ENCODE measurements at places on chromosomes 3 and 15.

DNA sequence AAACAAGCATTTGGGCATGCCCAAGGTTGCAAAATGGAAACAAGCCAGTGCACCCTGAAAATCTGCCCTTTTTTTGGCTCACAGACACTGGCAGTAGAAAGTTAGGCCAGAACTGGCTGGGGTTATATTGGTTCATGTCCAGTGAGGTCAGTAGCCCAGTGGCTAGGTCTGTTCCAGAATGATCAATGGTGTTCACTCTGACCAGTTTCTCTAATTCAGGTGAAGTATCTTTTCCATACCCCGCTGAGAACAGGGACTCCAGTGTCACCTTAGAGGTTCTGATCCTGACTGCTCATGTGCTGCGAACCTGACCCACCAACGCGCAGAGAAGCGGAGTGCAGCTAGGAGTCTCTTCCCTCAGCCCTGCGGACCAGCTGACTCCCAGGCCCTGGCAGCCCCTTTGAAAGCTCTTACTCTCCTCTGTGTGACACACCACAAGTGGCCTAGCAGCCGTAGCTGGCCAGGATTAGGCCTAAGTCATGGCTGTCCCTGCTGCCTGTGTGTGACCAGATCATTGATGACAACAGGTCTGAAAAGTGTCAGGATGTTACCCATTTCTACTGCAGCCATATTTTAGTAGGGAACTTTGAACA is 123.5 kb downstream of the GHSR start:
- no peaks in the 10 kb centered on the region for H3K27me3 ChIP-seq
- no peak for DNase-seq
- H3K36me3 ChIP-seq = no peaks in the 10 kb centered on the region
- H3K4me3 ChIP-seq = no peak overlapping the region
- no peak overlapping the region for H3K27ac ChIP-seq

- H3K4me1 ChIP-seq = no peaks in the 10 kb centered on the region
- H3K4me3 ChIP-seq = no peak overlapping the region
- no peaks in the 10 kb centered on the region for H3K27me3 ChIP-seq
- no peak overlapping the region for H3K27ac ChIP-seq
Observed at GRCh38 chr15:65731926-65732325, 60.2 kb downstream of the DENND4A start.

DNA sequence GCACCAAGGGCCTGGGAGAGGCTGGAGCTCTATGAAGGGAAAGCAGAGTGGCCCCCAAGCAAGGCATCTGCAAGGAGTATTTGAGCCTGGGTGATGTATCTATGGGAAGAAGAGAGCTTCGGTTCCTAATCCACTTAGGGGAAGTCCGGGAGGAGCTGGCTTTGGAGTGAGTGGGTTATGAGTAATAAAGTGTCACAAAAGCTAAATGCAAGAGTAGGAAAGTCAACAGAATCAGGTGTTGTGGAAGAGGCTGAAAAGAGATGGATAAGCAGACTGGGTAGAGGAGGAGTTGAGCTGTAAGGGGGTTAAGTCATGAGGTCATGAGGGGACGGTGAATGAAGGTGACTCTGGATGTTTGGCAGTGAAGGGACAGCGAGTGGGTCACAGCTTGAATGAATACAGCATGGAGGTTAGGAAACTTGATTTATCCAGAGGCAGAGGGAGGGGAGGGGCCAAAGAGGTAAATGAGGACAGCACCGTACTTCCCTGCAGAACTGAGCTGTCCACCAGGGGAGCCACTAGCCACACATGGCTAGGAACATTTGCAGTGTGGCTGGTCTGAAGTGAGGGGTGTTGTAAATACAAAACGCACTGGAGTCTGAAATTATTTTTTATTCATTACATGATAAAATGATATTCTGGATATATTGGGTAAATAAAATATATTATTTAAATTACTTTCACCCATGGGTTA is 83.3 kb downstream of the ADCY5 start:
- no peaks in the 10 kb centered on the region for H3K4me1 ChIP-seq
- peaks cover 4% of the 10 kb centered on the region for H3K27me3 ChIP-seq
- no peak for DNase-seq
- no peak overlapping the region for H3K27ac ChIP-seq
- H3K4me3 ChIP-seq = no peak overlapping the region

DNA sequence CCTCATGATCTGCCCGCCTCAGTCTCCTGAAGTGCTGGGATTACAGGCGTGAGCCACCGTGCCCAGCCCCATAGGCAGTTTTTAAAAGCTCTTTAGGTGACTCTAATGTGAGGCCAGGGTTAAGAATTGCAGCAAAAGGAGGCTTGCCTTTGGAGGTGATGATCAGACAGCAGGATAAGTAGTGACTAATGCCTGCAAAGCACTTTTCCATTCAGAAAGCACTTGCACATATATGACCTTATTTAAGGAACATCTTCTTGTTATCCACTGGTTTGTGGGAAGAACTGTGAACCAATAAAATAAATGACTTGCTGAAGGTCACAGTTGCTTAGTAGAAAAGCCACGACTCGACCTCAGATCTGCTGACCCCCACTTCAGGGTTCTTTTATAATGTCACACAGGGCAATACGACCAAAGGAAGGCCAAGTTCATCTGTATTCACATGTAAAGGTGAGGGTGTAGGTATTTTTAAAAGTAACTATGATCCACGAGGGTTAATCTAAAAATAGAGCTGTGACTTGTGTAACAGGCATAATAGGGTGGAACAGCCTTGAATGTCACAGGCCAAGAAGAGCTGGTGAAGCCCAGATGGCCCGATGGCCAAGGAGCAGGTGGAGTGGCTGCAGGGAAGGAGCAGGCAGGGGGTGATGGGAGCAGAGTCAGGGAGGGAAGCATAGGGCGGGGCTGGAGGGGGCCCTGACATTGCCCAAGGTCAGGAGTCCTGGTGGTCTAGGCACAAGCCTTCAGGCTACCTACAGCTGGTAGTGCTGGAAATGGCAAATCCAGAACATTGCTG is 24.4 kb downstream of the LARP6 start:
- no peak for DNase-seq
- H3K36me3 ChIP-seq = no peaks in the 10 kb centered on the region
- no peaks in the 10 kb centered on the region for H3K4me1 ChIP-seq
- H3K27me3 ChIP-seq = peaks cover 7% of the 10 kb centered on the region

GRCh38 chr3:52155912-52156311 is 1.7 kb upstream of the POC1A start:
- H3K27ac ChIP-seq = no peak overlapping the region
- no peaks in the 10 kb centered on the region for H3K36me3 ChIP-seq
- peak; percentile 52 for DNase-seq

- H3K27me3 ChIP-seq = peaks cover 17% of the 10 kb centered on the region
- DNase-seq = no peak
- H3K27ac ChIP-seq = no peak overlapping the region
- no peaks in the 10 kb centered on the region for H3K4me1 ChIP-seq
- H3K4me3 ChIP-seq = no peak overlapping the region
Observed at GRCh38 chr15:48365575-48365974, 34.3 kb downstream of the DUT start.

DNA sequence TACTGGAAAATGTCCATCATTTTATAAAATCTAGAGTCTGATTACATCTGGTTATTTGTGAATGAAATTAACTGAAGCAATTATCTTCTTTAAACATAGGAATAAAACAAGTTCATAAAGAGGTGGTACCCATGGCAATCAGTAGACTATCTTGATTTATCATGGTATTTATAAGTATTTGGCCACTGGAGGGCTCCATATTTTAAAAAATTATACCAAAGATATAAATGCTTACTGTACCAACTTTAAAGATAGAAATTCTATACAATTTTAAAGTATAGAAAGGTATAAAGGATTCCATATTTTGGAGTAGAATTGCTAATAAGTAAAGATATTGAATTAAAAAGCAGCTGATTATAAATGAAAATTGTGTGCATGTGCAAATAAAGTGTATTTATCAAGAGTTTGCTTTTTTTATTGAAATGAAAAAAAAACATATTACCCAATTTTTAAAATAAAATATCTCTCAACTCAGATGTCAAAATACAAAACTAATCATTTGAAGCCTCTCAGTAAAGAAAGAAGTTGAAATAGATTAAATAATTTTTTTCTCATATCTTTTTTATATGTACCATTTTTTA is 105.3 kb downstream of the BBX start:
- H3K27ac ChIP-seq = no peak overlapping the region
- no peaks in the 10 kb centered on the region for H3K27me3 ChIP-seq
- H3K4me3 ChIP-seq = no peak overlapping the region
- H3K4me1 ChIP-seq = peaks cover 43% of the 10 kb centered on the region
- H3K36me3 ChIP-seq = peaks cover 1% of the 10 kb centered on the region
- DNase-seq = no peak

GRCh38 chr3:196708467-196708866 is 3.6 kb downstream of the CEP19 start:
- no peak for DNase-seq
- no peaks in the 10 kb centered on the region for H3K27me3 ChIP-seq
- H3K4me3 ChIP-seq = no peak overlapping the region
- no peaks in the 10 kb centered on the region for H3K36me3 ChIP-seq
- H3K27ac ChIP-seq = peak overlapping the region; percentile 21
- peaks cover 28% of the 10 kb centered on the region for H3K4me1 ChIP-seq

- H3K4me1 ChIP-seq = peaks cover 40% of the 10 kb centered on the region
- DNase-seq = no peak
- H3K27ac ChIP-seq = no peak overlapping the region
- no peak overlapping the region for H3K4me3 ChIP-seq
- H3K36me3 ChIP-seq = no peaks in the 10 kb centered on the region
Observed at GRCh38 chr15:39430389-39430788, 150.5 kb upstream of the THBS1 start.

DNA sequence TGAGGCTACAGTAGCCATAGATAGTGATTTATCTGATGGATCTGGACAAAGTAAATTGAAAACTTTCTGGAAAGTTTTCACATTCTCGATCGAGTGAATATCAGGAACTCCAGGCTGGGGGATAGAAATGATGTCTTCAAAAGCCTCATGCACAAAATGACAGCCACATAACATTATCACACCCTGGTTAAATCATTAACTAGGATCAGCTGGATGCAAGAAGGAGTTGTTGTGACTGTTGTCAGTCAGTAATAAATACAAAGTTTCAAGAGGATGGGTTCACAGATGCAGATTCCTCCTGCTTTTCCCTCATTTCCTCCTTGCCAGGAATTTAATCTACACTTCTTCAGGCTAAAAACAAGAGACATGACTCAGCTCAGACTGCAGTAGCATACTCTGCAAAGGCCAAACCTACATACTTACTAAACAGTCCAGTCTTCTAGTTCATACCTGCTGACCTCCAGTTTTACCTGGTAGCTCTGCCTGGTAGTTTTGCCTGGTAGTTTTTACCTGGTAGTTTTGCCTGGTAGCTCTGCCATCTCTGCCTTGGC is 40.9 kb downstream of the C2CD4A start:
- H3K27me3 ChIP-seq = peaks cover 2% of the 10 kb centered on the region
- H3K4me3 ChIP-seq = no peak overlapping the region
- H3K4me1 ChIP-seq = no peaks in the 10 kb centered on the region
- no peak overlapping the region for H3K27ac ChIP-seq
- no peak for DNase-seq

DNA sequence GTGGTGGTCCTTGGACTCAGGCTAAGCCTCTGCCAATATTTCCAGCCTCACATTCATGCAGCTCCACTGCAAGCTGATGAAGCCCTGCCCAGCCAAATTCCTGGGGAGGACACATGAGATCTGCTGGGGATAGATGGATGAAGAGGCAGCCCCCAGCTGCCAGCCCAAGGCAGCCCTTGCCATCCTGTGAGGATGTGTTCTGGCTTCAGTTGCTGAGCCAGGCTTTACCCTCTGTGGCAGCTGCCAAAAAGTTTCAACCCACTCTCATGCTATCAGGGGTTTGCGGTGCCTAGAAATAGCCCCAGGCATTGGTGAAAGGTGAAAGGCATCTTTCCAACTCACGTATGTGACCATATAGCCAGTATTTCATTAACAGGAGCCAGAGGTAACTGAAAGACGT is 37.6 kb downstream of the C2CD4A start:
- no peak overlapping the region for H3K4me3 ChIP-seq
- no peak for DNase-seq
- peaks cover 5% of the 10 kb centered on the region for H3K27me3 ChIP-seq
